Testis (tissue), 5 donors: ENCODE measurements at places on chromosomes 4 and X.
A peak's percentile ranks its signal among the peaks of the same experiment; 100 is the strongest.

- DNase-seq = no peak
Observed at GRCh38 chr4:149890531-149890930, 74.9 kb upstream of the IQCM start.

DNA sequence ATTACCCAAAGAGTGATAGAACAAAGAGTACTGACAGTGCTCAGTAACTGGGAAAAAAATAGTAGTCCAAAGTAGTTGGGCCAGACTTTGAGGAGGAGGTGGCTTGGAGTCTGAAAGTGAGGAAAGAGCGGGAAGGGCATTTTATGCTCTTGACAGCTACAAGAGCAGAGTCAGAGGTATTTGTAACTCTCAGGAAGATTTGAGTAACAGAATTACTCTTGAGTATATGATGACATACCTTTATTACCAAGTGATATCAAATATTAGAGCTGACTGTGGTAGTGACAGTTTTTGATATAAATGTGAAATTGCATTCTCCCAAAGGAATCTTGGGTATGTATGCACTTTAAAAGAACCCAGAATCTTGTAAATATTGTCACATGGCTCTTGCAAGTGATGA, 2.2 kb downstream of the SLAIN2 start:
- DNase-seq = no peak

GRCh38 chrX:63746278-63746677, 38.7 kb downstream of the ARHGEF9 start:
- no peak for DNase-seq

- DNase-seq = no peak
Observed at GRCh38 chrX:121802881-121803412, 755.5 kb downstream of the GLUD2 start.

- DNase-seq = no peak
Observed at GRCh38 chr4:152501846-152502536, 33.9 kb downstream of the FBXW7 start.

DNA sequence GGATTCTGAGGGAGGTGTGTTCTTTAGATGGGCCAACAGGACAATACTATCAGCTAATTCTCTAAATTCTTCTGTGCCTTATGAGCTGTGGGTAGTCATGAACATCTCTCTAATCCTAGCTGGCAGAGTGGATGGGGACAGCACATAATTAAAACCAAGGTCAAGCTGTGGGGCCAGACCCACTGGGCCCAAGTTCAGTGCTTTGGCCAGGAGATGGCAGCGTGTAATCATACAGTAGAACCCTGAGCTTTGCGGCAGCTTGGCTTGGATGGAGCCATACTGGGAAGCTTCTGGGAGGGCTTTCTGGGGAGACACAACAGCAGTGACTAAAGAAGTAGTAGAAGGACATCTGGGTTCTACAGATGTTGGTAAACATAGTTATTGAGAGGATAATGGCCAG, 140.3 kb upstream of the CXCL13 start:
- DNase-seq = peak; percentile 66

- no peak for DNase-seq
Observed at GRCh38 chr4:25142468-25142867, 17.8 kb downstream of the SEPSECS start.

DNA sequence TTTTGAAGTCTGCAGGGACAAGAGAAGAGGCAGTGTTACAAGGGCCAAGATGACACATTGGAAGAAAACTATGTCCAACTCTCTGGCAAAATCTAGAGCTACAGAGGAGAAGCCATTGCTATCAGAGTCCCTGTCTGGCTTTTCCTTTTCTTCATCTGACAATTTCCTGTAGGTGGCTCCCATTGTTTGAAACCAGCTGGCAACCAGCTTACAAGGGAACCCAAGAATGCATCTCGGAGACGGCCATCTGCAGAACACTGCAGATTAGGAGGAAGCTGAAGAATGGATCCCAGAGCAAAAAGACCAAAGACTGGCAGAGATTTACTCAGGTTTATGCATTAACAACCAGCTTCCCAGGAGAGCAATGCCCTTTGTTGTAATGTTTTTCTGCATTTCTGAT, 216.2 kb upstream of the CTSO start:
- DNase-seq = no peak
